ENCODE measurements at places on chromosomes 7 and 10.
A peak's percentile ranks its signal among the peaks of the same experiment; 100 is the strongest.

- no peak for DNase-seq
Measured at GRCh38 chr7:92830027-92830426, 6.3 kb downstream of the CDK6 start.

DNA sequence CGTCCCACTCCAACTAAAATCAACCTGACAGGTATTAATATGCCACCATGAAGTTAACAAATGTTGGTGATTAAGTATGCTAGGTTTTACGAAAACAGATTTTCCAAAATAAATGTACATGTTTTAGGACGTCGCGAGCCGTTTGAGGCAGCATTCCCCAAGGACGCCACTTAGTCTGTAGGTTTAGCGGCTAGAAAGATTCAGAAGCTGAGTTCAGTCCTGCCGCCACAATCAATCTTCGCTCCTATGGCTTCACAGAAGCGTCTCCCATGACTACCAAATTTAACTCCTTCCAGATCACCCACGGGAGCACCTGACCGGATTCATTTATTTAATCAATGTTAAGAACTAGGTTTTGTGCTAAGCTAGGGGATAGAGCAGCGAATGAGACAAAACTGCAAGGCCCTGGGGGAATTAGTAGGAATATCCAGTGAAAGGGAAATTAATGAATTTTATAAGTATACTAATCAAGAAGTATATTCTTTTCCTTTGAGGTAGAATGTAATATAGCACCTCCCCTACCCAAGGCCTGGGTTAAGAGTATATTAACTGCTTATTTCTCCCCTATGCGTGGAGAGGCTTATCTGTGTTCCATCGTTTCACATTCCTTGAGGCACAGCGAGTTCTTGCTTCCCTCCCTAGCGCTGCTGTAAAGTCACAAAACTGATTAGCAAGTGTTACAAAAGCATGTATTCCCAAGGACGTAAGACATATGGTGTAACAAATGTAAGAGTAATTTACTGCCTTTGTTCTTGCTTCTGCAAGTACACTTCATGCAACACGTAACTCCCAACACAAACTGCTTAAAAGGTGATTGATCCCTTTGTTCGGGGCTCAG lies 994 bp upstream of the CYP51A1 start:
- no peak for DNase-seq

GRCh38 chr10:119268428-119268827 lies 61.1 kb downstream of the GRK5 start:
- no peak for DNase-seq

GRCh38 chr10:108601851-108602250 lies 1321.5 kb downstream of the XPNPEP1 start:
- no peak for DNase-seq

GRCh38 chr7:77684030-77684429 lies 12.2 kb upstream of the RSBN1L start:
- no peak for DNase-seq

- no peak for DNase-seq
Measured at GRCh38 chr10:121404611-121405010, 193.6 kb downstream of the FGFR2 start.

GRCh38 chr7:138895679-138896078 lies 85.5 kb downstream of the KIAA1549 start:
- DNase-seq: no peak

GRCh38 chr7:43636093-43636492 lies 53.2 kb downstream of the STK17A start:
- no peak for DNase-seq

- DNase-seq: no peak
Measured at GRCh38 chr7:121847041-121847440, 25.9 kb upstream of the PTPRZ1 start.

- no peak for DNase-seq
Measured at GRCh38 chr7:14389595-14389994, 400.1 kb upstream of the ETV1 start.

- no peak for DNase-seq
Measured at GRCh38 chr10:61112771-61113170, 168.8 kb upstream of the RHOBTB1 start.

DNA sequence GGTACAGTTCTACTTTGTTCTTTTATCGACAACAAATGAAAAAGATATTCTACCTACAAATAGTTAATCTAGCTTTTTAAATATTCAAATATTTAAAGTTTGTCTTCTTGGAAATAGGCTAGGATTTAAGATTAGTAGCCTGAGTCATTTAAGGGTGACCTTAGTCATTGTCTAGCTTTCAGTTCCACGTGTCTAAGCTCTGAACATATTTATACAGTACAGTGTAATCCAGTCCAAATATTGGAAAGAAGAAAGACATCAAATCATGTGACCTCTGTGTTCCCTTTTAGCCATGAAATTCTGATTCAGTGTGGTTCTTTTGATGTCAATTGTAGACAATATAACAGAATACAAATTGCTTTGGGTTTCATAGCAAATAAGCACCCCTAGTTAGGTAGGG lies 121.1 kb downstream of the MALRD1 start:
- no peak for DNase-seq

GRCh38 chr10:76141376-76141775 lies 710.0 kb downstream of the LRMDA start:
- DNase-seq: no peak

DNA sequence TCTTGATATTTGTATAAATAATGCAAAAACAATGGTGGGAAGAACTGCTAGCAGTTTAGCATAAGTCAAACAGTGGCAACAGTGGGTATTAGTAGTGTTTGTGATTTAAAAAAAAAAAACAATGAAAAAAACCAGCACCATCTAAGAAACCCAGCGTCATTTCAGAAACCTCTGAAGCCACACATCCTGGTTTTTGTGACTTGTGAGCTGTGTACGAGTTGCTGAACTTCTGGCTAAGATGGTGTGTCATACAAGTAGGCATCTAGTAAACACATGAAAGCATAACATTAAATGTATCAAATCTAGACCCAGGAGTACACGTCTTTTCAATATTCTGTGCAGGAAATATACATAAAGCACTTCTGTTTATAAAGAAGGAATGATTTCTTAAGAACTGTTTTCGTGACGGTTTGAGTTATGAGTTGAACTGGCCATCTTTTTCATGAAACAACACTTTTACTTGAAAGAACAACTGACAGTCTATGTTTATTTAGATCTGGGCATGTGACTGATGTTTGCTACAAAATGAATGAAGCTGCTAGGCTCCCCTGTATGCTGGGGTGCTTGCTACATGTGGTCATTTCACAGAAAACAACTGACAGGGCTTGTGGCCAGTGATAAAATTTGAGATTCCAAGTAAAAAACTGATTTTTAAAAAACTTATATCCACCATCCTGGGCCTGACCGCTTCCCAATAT lies 143.5 kb downstream of the PIP4K2A start:
- DNase-seq: peak; percentile 5

- no peak for DNase-seq
Measured at GRCh38 chr10:78229489-78229888, 195.8 kb downstream of the RPS24 start.

GRCh38 chr10:129788215-129788614 lies 175.9 kb downstream of the EBF3 start:
- no peak for DNase-seq

GRCh38 chr7:148709014-148709413 lies 10.3 kb downstream of the CUL1 start:
- no peak for DNase-seq

DNA sequence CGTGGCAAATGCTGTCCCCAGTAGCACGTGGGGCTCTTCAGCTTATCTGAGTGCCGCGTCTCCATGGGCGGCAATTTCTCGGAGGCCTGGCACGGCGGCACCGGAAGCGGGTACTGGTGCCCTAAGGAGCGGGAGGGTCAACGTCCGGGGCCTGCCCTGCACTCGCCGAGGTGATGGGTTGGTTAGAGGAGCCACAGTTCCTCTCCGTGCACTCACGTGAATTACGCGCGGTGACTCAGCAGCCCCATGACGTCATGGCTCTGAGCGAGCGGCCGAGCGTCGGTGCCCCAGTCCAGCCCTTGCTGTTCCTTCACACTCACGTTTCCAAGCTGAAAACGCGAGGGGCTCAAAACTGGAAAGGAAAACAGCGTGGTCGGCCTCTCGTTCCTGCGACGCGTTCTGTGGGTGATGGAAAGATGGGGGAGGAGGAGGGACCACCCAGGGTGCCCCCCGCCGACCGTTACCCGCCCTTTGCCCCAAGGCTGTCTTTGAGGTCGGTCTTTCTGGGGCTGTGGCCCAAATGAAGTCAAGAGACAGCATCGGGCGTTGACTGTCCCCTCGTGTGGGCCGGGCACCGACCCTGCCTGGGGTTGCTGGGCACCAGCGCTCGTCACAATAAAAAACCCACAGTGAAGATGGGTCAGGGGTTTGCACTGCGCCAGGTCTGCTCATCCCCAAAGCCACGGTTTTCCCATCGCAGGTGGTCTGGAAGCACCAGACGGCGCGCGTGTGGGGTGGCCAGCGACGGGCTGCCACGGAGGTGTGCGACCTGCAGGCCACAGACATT lies 70.4 kb upstream of the CFAP46 start:
- DNase-seq: no peak

GRCh38 chr7:26580711-26581110 lies 283.7 kb downstream of the SKAP2 start:
- no peak for DNase-seq

DNA sequence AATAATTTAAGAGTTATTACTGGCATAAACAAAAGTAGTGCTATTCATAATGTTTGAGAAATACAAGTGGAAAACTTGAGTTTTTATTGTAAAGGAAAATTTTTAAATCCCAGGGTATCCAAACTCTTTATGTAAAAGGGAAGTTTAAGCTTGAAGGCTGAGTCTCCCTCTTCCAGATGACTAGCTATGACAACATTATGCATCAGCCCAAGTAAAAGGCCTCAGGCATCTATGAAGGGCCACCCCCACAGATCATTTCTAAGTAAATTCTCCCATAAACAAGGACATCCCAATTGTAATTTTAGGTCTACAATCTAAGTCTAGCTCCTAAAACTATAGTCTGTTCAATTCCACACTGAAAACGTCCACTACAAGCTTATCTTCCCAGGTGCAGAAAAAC lies 166.2 kb upstream of the STEAP1 start:
- no peak for DNase-seq

- no peak for DNase-seq
Measured at GRCh38 chr10:103711351-103711994, 143.9 kb downstream of the SH3PXD2A start.

GRCh38 chr7:108239501-108240225 lies 109.5 kb upstream of the LAMB4 start:
- DNase-seq: no peak
